ENCODE measurements at places on chromosomes 6 and 20.

DNA sequence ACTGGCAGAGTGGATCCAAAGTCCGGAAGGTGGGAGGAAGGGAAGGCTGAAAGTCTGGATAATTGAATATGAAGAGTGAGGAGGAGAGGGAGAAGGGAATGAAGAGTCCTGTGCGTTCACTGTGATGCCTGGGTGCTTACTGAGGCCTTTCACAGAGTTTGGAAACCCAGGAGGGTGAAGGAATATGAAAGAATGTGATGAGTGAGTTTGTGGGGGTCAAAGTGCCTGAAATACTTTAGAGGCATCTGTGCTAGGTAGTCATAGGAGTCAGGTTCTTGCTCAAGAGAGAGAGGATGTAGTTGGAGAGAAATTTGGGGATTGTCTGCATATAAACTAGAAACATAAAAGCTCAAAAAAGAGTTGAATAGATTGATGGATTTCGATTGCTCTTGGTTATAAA is 20.7 kb downstream of the NKX2-4 start:
- no peak for DNase-seq

DNA sequence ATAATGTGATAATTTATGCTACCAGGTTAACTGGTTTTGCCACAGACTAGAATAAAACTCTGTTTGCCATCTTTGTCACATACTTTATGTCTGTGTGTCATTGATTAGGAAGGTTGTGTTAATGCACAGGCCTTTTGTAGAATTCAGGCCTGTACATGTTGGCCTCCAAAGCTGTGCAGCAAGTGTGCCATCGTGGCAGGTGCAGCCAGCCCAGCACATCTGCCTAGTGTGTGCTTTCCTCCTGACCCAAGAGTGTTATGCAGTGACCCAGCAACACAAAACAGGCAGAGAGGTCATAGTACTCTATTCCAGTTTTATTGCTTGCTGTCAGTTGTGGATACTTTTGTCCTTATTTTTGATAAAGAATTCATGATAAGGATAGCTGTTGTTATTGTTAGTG is 3.7 kb downstream of the MAP3K4 start:
- no peak for DNase-seq

DNA sequence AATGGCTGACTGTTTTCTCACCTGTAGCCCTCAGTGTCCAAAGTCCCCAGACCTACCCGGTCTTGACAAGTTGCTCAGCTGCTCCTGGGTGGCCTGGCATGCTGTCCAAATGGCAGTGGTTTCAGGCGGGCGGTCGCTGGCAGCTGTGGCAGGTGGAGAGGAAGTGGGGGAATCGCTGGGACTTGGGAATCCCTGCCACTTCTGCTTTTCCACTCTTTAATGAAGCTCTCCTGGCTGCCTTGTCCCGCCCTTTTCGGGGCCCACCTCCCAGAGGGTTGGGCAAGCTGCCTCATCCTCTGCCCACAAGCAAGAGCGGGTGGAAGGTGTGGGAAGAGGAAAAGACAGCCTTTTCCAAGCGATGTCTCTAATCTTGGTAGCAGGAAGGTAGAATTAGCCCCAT is at the start of gene OCSTAMP:
TSS of gene OCSTAMP (minus strand) at position 194 of the 400 bp plus-strand sequence. CDS start at position 100, 94 bp downstream.
- no peak for DNase-seq

- DNase-seq = no peak
Measured at GRCh38 chr6:149303468-149303867, 14.0 kb upstream of the TAB2 start.

GRCh38 chr6:145032562-145033145 is 702.7 kb downstream of the EPM2A start:
- DNase-seq = no peak

GRCh38 chr20:62134735-62135231 is 8.4 kb downstream of the PSMA7 start:
- no peak for DNase-seq

DNA sequence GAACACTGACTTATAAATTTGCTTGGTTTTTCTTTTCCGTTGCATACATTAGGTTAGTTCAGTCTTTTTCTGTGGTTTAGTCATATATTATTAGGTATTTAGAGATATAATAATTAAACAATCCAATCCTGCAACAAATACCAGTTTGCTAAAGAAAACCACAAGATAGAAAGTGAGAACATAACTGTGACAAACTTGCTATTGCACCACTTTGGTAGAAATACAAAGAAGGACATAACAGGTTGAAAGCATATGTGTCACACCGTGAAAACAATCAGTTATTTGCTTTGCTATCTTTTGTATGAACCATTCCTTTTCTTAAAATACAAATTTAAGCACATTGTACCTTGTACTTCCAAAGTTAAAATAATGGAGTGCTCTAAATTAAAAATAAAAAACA is 42.0 kb upstream of the KCNQ5 start:
- DNase-seq = no peak

GRCh38 chr6:140713495-140713894 is 1339.0 kb upstream of the CITED2 start:
- DNase-seq = no peak

- DNase-seq = no peak
Measured at GRCh38 chr6:66926060-66926459, 1219.0 kb upstream of the EYS start.

- no peak for DNase-seq
Measured at GRCh38 chr6:155303361-155303870, 10.9 kb downstream of the TFB1M start.

DNA sequence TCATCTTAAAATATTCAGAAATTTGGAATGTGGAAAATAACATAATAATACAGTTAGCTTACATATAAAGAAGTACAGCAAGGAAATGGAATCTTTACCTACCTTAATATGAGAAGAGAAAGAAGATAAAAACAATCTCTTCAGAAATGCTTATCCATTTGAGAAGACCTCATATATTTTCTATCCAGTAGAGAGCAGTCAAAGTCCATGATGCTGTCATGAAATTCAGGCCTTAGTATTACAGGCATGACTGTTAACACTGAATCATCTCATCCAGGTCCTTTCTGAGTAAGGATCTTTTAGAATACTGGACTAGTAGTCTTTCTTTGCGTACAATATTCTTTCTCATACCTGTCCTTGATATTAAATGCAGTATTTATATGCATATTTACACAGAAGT is 713.4 kb downstream of the CD109 start:
- DNase-seq = no peak

DNA sequence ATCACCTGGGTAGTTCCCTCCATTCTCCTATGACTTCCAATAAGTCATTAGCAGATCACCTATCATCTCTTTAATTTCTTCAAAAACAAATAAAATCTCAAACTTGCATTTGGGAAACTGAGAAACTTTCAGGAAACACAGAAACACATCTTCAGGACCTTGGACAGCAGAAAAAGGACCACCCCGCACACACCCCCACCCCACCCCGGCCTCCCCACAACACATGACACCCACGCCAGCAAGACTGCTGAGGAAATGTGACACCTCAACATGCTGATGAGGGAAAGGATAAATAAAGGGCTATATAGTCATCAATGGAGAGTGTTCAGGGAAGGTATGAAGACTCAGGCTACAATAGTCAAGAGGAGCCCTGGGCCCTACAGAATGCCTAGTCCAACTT is 15.6 kb upstream of the TRIM39 start:
- no peak for DNase-seq

DNA sequence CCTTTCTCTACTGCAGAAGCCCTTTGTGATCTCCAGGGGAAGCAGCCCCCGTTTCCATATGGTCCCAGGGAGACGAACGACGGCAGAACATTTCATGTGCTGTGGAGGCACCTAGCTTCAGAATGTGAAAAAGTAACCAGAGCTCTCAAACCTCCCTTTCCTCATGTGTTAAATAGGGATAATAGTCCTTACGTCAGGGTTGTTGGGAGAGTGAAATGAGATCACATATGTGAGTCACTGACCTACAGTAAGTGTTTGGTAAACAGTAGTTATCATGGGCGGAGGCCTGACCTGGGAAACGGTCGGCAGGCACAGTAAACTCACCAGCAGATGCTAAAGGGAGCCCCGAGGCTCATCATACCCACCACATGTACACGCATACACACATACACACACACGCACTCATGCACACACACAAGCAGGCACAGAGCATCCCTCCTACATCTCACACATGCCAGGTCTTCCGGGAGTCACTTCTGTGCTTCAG is 89.7 kb downstream of the LY86 start:
- no peak for DNase-seq

GRCh38 chr6:155387481-155387880 is 68.2 kb downstream of the NOX3 start:
- no peak for DNase-seq

- no peak for DNase-seq
Measured at GRCh38 chr20:15930311-15931305, 642.6 kb downstream of the KIF16B start.

GRCh38 chr6:83867043-83867442 is 7.6 kb downstream of the CYB5R4 start:
- DNase-seq = no peak
